ENCODE measurements at places on chromosomes 3 and 15.

DNA sequence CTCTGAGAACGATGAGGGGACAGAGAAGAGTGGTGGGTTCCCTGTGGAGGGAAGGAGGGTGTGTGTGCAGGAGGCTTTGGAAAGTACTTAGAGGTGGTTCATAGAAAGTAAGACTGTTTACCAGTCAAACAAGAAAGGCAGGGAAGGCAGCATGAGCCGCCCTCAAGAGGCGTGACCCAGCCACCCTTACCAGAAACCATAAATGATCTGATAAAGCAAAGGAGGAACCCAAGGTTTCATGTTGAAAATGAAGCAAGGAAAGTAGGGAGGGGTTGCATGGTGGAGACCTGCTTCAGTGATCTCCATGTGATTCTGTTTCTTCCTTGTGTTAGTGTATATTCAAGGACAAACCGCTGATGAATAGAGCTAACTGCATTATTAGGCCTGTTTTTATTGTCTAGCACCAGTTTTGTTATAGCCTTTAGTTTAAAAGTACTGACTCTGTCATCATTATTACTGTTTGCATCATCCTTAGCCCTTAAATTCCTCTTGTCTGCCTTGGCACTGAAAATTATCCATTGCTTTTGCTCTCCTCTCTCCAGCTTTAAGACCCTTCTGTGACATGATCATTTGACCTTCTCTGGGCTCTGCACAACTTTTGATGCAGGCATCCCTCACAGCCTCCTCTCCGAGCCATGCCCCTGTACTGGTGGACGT, 96.1 kb downstream of the STAC start:
- no peak for DNase-seq

DNA sequence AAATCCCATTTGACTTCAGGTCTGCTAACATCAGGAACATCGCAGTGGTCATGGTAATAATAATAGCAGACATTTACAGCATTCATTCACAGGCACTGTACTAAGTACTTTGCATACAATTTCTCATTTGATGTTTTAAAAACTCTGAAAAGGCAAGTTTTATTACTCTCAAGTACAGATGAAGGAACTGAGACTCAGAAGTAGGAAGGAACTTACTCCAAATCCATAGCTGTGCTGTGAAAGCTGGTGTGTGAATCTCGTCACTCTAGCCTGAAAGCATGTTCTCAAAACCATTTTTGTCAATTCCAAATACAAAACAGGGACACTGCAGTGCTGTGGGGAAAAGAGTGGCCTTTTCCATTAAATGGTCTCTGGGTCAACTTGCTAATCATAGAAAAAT, 179.9 kb downstream of the FAM43A start:
- DNase-seq, result no peak

DNA sequence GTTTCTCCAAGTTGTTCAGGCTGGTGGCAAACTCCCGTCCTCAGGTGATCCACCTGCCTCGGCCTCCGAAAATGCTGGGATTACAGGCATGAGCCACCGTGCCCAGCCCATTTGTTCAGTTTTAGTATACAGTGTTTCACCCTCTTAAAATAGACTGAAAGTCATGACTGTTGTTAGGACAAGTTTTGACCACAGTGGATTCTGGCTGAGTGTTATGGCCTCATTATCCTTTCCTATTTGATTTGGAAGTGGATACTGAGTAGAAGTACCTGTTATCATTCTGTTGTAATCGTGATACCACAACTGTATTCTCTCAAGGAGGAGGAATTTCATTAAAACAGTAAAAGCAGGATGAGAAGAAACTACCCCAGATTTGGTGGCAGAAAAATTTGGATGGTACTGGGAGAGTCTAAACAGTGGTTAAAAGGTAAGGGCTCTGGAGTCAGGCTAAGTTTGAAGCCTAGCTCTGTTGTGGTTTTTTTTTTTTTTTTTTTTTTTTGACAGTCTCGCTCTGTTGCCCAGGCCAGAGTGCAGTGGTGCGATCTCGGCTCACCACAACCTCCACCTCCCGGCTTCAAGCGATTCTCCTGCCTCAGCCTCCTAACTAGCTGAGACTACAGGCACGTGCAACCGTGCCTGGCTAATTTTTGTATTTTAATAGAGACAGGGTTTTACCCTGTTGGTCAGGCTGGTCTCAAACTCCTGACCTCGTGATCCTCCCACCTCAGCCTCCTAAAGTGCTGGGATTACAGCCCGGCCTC, 2.6 kb downstream of the MAP2K1 start:
- DNase-seq, result no peak

- no peak for DNase-seq
Measured at GRCh38 chr3:58801541-58801940, 135.0 kb upstream of the FAM3D start.

DNA sequence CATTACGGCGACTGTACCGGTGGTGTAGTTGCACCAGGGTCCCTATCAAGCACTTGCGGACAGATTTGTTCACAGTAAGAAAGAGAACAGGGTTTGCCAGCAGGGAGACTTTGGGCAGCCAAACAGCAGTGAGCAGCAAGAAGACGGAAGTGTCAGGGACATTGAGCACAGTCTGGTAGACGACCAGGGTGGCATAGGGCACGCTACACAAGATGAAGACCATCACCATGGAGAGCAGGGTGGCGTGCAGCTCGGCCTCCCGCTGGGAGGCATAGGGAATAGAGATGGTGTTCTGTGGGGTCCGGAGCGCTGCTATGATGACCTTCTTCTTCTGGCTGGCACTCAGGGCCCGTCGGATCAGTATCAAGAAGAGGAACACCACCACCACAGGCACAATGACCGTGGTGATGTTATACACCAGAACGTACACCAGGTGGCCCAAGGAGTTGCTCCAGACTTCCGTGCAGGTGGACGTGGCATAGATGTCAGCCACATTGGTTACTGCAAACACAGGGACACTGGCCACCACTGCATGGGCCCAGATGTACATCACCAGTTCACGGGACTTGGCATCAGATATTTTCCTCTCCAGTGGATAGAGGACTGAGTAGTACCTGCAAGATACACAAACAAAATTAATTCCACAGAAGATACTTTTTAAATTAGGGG, 19.1 kb upstream of the FSIP1 start:
- DNase-seq, result peak; percentile 43

- DNase-seq, result no peak
Measured at GRCh38 chr3:128411574-128412064, 55.1 kb downstream of the DNAJB8 start.

- no peak for DNase-seq
Measured at GRCh38 chr15:25527118-25527517, 88.3 kb upstream of the UBE3A start.

DNA sequence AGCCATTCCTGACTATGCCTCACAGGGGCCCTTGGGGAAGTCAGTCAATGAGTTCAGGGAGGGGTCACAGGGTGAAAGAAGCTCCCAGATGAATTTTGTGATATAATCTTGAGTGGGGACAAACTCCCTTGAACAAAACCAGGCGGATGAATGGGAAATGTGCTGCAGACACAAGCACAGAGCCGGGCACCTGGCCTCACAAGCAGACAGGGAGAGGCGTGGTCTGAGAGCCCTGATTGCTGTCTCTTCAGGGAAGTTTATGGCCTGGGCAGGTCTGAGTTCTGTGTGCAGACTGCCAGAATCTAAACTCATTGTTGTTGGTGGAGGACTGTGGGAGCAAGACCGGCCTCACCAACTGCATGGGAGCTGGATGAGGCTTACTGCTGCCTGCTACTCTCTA, 591.8 kb downstream of the EPHA3 start:
- no peak for DNase-seq

GRCh38 chr15:101406036-101406435, 83.5 kb downstream of the PCSK6 start:
- DNase-seq, result no peak

- DNase-seq, result no peak
Measured at GRCh38 chr3:165336786-165337185, 140.6 kb upstream of the SLITRK3 start.

DNA sequence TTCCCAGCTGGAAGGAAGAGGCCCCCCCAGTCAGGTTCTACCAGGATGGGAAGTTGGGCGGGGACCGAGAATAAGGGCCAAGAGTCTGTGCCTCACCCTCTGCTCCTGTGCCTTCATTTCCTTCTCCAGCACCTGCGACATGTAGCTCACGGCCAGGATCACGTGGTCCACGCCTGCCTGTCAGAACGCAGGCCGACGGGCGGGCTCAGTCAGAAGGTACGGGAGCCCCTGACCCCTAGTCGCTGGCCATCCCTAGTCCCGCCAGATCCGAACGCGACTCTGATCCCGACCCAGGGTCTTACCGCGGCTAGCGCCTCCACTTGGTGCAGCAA, 489 bp downstream of the GMPPB start:
- peak; percentile 77 for DNase-seq

DNA sequence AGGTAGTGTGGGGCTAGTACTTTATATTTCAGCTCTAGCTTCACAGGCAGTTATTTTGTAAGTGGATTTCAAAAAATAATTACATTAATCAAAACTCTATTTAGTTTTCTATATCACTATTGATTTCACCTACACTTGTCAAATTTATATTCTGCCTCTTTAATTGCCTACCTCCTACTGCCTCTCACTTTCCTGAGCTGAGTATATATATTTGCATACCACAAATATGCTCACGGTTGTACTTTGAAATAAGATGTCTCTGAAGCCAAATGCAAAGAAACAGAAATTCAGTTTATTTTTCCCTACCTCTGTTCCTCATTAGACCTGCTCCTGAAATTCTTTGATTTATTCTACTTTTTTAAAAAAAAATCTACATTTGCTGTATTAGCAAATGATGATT, 309.3 kb upstream of the TGFBR2 start:
- no peak for DNase-seq

- no peak for DNase-seq
Measured at GRCh38 chr3:35665390-35666055, 26.2 kb downstream of the ARPP21 start.

- no peak for DNase-seq
Measured at GRCh38 chr3:17741621-17742101, 770 bp downstream of the TBC1D5 start.

DNA sequence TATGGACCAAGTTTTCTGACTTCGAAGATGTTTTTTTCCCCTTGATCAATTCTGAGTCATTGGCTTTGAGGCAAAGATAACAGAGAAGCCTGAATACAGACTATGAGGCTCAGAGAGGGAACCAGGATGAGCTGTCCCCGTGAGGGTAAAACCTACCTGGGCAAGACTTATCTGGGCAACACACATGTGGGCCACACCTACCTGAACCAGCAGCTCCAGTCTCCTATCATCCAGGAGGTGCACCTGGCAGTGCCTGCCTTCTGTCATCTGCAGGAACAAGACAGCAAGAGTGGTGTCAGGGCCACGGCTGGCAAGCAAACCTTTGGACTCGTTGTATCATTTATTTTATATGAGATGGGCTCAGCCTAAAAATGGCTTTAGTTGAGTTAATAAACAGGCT, 72.6 kb downstream of the FRMD4B start:
- DNase-seq, result no peak

GRCh38 chr3:160027541-160028195, 39.0 kb downstream of the IL12A start:
- peak; percentile 6 for DNase-seq

DNA sequence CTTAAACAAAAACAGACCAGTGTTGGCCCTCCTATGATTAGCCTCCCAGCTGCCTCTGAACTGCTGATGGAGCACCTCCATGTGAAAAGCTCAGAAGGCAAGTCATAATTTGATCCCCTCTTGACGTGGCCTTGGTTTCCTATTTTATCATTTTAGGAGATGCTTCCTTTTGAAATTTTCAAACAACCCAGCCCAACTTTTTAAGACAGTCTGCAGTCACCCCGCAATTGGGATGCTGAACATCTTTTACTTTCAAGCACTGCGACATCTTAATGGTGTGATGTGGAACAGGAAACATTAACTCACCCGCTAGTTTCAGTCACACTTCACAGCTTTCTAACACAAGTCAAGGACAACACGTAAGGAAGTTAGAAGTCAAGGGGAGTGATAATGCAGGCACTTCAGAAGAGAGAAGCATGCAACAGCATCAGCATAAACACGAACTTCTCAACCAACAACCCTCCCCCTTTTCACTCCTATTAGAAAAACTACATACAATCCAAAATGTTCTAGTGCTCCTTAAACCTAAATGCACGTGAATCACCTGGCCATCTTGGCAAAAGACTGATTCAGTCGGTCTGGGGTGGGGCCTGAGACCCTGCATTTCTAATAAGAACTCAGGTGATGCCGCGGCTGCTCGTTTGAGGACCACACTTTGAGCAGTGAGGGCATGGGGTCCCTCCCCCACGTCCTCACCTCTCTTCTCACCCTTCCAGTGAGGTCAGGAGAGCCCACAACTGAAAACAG, 161.5 kb downstream of the FOXP1 start:
- peak; percentile 65 for DNase-seq

GRCh38 chr3:175896655-175897054, 1037.5 kb downstream of the NAALADL2 start:
- no peak for DNase-seq

- DNase-seq, result no peak
Measured at GRCh38 chr3:2023959-2024358, 74.7 kb upstream of the CNTN4 start.

DNA sequence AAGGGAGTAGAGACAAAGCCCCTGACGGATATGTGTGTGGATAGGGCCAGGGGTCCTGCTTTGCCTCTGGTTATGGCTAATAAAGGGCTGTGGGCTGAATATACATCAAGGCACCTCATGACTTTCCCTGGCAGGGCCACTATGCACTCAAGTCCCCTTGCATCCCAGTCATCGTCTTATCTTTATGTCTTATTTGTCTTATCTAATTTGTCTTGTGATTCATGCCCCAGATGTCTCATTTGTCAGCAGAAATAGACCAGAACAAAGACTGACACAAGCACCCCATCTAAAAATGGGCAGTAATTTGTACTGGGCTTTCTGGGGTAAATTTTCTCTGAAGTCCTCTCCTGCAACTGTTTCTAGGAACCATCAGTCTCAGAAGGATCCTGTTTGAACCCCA, 68.6 kb downstream of the ITGA11 start:
- DNase-seq, result no peak

- no peak for DNase-seq
Measured at GRCh38 chr15:69119001-69119400, 41.4 kb upstream of the GLCE start.

- no peak for DNase-seq
Measured at GRCh38 chr3:192253138-192253887, 474.0 kb downstream of the FGF12 start.

GRCh38 chr3:50433954-50434353, 69.5 kb downstream of the CACNA2D2 start:
- no peak for DNase-seq
